ENCODE measurements at places on chromosomes 6 and 20.

DNA sequence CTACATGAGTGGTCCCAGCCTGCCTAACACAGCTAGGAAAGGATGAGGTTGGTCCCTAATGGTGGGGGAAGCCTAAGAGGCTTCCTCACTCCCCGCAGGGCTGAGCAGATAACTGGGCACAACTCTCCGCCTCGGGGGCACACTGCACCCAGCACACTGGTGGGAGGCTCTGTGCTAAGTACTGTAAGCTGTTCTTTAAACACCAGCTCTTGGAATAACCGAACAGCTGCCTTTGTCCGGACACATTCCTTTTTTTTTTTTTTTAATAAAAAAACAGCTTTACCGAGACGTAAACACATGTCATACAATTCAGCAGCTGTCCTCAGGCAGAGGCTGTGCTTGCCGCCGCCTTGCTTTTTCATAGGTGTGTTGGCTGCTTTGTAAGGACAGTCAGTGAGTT, 6.9 kb downstream of the PSMG4 start:
- DNase-seq = no peak

DNA sequence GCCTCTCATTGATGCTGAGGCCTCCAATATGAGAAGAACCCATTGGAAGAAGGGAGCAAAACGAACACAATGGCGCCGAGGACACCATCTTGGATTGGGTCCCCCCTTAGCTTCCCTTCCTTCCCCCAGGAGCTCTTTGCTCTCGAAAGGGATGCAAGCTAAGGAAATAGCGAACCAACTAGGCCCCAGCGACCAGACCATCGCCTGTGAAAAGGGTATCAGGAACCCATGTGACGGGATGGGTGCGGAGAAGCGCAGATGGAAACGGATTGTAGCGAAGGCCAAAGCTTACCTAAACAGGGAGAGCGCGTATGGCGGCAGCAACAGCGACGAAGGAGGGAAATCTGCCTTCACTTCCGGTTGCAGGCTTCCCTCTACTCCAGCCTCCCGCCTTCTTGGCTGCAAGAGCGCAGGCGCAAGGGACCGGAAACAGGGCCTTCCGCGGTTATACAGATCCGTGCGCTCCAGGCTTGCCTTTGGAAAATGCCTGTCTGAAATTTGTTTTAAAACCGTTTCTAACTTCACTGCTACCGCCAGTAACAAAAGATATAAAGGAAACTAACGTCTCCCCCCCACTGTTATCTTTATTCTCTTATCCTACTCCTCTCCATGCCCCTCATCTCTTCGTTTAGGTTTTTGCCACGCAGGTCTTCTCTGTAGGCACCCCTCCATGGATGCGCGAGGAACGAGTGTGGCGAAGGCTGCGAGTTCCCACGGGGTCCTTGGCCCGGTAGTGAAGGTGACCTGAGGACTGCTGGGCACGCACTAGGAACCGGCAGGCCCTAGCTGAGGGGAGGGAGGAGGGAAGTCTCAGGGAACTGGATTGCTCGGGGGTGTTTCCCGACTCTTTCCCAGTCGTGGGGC, at the start of gene DDX39B:
Gene DDX39B (minus strand): TSS at position 346 of the 864 bp plus-strand sequence. CDS start 1,471 bp downstream, outside the sequence.
- peak; percentile 90 for DNase-seq

- no peak for DNase-seq
Measured at GRCh38 chr6:163437466-163437865, 22.9 kb downstream of the QKI start.

DNA sequence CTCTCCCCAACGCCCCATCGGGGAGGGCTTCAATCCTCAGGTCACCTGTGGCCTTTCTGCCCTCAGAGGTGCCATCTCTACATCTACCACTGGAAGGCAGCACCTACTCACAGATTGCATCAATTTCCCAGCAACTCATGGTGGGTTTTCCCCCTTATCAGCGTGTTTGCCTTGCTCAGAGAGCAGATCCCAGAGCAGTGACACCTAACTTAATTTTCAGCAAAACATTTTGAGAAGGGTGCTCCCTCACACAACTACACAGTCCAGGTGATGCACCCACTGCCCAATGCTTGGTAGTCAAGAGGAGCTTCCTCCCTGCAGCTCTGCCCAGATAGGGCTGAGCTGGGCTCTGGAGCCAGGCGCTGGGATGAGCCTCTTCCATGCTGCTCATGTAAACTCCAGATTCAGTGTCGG, 48.2 kb downstream of the PLG start:
- DNase-seq = no peak

DNA sequence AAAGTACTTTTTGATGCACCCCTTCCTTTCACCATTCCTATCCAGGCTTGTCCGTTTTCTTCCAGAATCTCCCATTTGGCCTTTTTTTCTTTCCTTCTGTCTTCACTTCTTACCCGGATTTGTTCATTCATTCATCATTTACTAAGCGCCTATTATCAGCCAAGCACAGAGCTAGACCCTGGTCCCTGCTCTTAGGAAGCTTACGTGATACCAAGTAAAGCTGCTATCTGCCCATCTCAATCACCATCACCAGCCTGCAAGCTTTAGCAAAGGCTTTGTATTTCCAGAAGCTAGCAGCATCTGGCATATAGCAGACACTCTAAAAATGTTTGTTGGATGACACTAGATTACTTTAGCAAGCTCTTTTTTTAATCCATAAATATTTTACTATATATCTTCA, 4.8 kb downstream of the NDRG3 start:
- no peak for DNase-seq

DNA sequence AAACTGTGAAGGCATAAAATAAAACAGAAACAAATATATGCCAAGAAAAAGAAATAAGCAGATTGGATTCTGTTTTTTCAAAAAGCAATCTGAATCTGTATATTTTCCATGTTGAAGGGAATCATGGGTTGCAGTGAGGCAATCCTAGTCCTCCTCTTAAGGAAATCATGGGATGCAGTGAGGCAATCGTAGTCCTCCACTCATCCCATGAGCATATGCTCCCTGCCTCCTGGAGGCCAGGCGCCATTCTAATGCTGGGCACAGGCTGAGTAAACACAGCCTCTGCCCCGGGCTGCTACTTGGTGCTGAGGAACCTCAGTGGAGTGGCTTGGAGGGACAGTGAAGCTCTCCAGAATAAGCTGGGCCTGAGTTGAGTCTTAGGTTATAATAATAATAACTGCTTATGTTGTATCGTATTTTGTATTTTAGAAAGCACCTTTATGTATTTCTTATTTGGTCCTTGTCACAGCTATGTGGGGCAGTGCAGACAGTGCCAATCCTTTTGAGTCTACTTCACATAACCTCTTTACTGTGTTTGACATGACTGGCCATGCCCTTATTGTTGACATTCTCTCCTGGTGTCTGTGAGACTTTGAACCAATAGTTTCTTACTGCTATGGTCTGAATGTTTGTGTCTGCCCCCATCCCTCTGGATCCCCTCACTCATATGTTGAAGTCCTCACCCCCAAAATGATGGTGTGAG, 56.6 kb upstream of the CITED2 start:
- no peak for DNase-seq

DNA sequence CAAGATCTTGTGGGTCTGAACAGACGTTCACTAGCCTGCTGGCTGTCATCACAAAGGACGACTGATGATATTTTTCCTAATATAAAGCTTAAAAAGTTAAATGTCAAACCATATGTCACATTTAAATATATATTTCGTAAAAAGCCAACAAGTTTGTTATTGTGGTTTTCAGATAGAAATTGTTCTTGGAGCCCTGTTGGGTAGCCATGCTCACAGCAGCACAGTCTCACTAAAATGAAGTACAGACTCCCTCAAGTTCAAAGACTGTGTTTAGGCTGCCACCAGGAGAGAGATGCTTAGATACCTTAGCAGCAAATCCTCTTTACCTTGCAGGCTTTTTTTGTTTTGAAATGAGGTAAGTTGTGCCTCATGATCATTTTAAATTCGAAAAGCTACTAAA, 17.8 kb downstream of the EEF1E1 start:
- DNase-seq = no peak
